ENCODE measurements at places on chromosomes 6 and 20.
A peak's percentile ranks its signal among the peaks of the same experiment; 100 is the strongest.

- no peak for DNase-seq
Observed at GRCh38 chr6:20630617-20631548, 96.6 kb downstream of the CDKAL1 start.

DNA sequence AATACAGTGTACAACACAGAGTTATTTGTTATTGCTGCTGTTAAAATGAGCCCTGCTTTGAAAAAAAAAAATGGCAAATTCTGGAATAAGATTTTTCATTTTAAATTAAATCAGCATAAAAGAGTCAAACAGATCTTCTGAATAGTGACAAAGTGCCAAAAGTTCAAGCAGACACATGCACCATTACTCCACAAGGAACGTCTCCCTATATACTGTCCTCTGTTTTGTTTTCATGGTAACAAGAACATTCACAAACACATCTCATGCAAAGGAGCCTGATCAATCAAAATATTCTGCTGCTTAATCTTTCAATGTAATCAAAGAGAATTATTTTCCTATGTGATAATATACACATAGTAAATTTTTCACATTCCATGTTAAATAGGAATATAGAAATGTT is 2.7 kb downstream of the HIVEP2 start:
- no peak for DNase-seq

GRCh38 chr6:111468329-111469012 is 14.5 kb downstream of the REV3L start:
- DNase-seq, result peak; percentile 84

DNA sequence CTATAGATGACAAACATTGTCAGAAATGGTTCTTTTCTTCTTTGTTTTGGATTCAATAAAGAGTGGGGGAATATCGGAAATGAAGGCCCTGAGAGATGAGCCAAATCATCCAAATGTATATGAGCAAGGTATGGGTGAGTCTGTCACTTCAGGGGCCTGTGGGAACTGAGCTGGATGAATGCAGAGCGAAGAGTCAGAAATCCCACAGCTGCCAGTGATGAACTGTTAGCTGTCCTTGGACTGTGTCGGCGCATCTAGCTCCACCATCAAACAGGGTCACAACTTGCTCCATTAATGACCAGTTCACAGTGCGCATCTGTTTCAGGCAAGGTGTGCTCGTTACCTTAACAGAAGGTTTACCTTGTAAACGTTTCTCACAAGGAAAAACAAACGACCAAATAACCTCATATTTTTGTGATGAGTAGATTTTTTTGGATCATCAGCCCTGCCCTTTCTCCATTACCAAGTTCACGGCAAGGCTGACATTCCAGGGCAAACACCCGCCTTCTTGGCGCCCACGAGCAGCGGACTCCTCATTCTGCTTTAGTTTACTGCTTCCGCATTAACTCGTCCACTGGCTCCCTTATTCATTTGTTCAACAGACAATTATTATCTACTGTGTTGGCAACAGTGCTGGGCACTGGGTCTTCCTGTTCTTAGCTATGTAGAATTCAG is 15.0 kb upstream of the CCN6 start:
- DNase-seq, result no peak

GRCh38 chr6:140001821-140002341 is 627.4 kb upstream of the CITED2 start:
- DNase-seq, result peak; percentile 43

DNA sequence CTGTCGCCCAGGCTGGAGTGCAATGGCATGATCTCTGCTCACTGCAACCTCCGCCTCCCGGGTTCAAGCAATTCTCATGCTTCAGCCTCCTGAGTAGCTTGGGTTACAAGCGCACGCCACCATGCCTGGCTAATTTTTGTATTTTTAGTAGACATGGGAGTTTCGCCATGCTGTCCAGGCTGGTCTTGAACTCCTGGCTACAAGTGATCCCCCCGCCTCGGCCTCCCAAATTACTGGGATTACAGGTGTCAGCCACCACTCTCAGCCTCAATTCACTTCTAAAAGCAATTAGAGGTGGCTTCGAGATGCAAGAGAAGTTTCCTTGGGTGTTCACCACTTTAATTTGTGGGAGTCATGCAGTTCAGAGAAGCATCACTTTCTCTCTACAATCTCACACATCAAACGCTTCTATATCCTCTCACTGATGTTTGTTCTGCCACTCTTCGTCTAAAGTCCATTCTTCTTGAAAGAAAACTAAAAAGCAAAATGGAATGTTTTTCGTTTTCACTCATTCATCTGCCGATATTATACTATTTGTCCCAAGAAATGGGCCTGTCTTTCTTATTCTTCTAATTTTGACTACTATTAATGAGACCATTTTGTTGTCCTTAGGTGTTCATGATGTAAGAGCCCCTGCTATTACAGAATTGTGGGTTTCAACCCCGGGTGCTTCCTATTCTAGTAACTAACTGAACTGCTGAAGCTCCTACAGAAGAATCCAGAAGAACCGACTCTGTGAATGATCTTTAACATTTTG is 38.3 kb upstream of the ENPP1 start:
- DNase-seq, result no peak

- DNase-seq, result no peak
Observed at GRCh38 chr6:36663504-36664446, 14.7 kb upstream of the CDKN1A start.

DNA sequence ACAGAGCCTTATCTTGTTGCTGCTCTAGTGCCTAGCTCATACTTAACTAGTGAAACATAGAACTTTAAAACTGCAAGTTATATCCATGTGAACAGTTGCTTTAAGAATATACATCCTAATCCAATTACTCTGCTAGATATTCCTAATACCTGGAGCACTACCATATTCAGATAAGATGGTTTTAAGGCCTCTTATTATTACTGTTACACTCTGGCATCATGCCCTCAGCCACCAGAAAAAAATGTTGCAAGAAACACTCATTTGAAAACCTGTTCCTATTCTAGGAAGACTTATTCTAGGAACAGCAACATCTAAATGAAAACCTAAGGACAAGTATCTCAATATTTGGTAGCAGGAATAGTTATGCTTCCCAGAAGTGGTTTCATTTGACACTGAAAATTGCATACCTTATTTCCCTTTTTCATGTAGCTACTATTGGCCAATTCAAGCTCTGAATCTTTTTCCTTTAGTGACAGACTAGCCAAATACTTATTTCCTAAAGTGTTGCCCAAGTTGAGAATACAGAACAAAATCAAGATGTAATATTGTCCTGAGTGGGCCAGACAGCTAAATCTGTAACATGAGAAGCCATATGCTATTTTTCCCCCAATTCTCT is 4.8 kb upstream of the MTFR2 start:
- no peak for DNase-seq

DNA sequence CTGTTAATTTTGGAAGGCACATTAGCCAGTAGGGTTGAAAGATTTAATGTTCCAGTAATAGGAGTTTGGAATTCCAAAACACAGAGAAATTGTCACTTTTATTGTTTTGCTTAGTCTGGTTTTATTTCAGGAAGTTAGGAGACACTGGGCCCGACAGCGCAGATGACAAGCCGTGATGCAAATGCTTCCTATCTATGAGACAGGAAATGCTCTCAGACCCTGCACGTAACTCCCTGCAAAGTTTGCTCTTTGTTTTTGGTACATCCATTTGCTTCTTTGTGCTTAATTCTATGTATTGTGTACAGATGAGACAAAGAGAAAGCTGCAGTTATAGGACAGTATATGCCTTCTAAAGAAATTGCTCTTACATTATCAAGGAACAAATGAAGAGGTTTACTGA is 201.6 kb upstream of the SGK1 start:
- no peak for DNase-seq

Measured in fibroblast of lung (primary cell).